CD8-positive, alpha-beta memory T cell (primary cell): ENCODE measurements at places on chromosomes 16 and 17. TPM values are rescaled to one million over a fixed set of nuclear protein-coding genes. Genes with fewer than 3 reads are reported as not detected.

The C16orf92 gene
- not detected for total RNA-seq

The ITGB4 gene
- 2.1 TPM for total RNA-seq

The TBC1D26 gene
- total RNA-seq: 0.26 TPM

The ZNF423 gene
- total RNA-seq: not detected

The SMTNL2 gene
- not detected for total RNA-seq

The ZNF469 gene
- total RNA-seq: 1.5 TPM

The BOLA2B gene
- 271 TPM for total RNA-seq

The FZD2 gene
- 0.11 TPM for total RNA-seq

The KLHL10 gene
- total RNA-seq: not detected

The MYH3 gene
- total RNA-seq: 3.5 TPM

The THAP11 gene
- 55.1 TPM for total RNA-seq

The TSPAN10 gene
- 0.31 TPM for total RNA-seq

The CPHXL2 gene
- not detected for total RNA-seq

The HEATR9 gene
- 2.6 TPM for total RNA-seq

The MMP15 gene
- 0.97 TPM for total RNA-seq

The SERPINF2 gene
- 0.33 TPM for total RNA-seq

The LGALS9B gene
- not detected for total RNA-seq

The GGA2 gene
- total RNA-seq: 63.5 TPM

The PYDC1 gene
- total RNA-seq: not detected

The HSD17B2 gene
- not detected for total RNA-seq

The PDILT gene
- not detected for total RNA-seq

The ZNF597 gene
- 2.4 TPM for total RNA-seq

The OR1A1 gene
- not detected for total RNA-seq

The TEX14 gene
- total RNA-seq: 0.20 TPM

The BHLHA9 gene
- total RNA-seq: not detected

The PRSS21 gene
- total RNA-seq: 8.8 TPM

The CRYBA1 gene
- not detected for total RNA-seq

The SKAP1 gene
- total RNA-seq: 56.0 TPM

The TP53TG3B gene
- not detected for total RNA-seq
